H9 (cell line): ENCODE measurements at places on chromosomes 16 and 17. TPM values are rescaled to one million over a fixed set of nuclear protein-coding genes. Genes with fewer than 3 reads are reported as not detected.

- no peak for DNase-seq
- no peak overlapping the region for H3K4me3 ChIP-seq
- H3K27ac ChIP-seq, result no peak overlapping the region
- H3K4me1 ChIP-seq, result peaks cover 16% of the 10 kb centered on the region
Observed at GRCh38 chr17:27471321-27472269, 15.3 kb downstream of the KSR1 start.

The GPS2 gene
- total RNA-seq, result 62.6 and 62.7 TPM in 2 replicates

DNA sequence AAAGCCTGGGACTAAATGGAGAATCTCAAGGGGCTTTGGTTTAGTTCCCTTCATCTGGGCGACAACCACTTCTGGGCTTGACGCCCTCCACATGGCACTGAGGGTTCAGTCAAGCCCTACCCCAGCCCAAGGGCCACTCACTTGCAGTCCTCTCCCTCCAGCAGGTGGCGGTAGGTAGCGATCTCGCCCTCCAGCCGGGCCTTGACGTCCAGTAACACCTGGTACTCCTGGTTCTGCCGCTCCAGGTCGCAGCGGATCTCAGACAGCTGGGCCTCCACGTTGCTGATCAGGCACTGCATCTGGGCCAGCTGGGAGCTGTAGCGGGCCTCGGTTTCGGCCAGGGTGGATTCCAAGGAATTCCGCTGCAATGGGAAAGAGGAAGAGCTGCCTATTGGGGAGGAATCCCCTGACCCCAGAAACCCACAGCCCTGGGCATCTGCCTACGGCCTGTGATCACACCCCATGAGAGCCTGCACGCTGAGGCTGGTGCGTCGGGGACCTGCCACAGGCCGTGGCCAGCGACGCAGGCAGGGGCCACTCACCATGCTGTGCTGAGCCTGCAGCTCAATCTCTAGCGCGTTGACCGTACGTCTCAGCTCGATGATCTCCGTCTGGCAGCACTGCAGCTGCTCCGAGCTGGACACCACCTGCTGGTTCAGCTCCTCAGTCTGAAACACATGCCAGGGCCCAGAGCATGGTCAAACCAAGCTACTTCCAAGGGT is 2.7 kb downstream of the KRT36 start:
- DNase-seq, result peak; percentile 93
- H3K36me3 ChIP-seq, result no peaks in the 10 kb centered on the region
- H3K27ac ChIP-seq, result no peak overlapping the region

- H3K36me3 ChIP-seq, result no peaks in the 10 kb centered on the region
- no peaks in the 10 kb centered on the region for H3K4me1 ChIP-seq
- no peak overlapping the region for H3K27ac ChIP-seq
- peaks cover 4% of the 10 kb centered on the region for H3K27me3 ChIP-seq
Observed at GRCh38 chr17:6666077-6666521, 14.5 kb downstream of the C17orf100 start.

The FTO gene
- 67.9 and 69.0 TPM in 2 replicates for total RNA-seq

The KRT32 gene
- not detected in 2 replicates for total RNA-seq

- DNase-seq, result peak; percentile 87
- peaks cover 11% of the 10 kb centered on the region for H3K36me3 ChIP-seq
- H3K4me1 ChIP-seq, result no peaks in the 10 kb centered on the region
- no peaks in the 10 kb centered on the region for H3K27me3 ChIP-seq
Observed at GRCh38 chr16:361872-362701, 8.3 kb downstream of the MRPL28 start.

The USP43 gene
- total RNA-seq, result 5.2 and 5.5 TPM in 2 replicates

The ARL6IP1 gene
- 197 and 205 TPM in 2 replicates for total RNA-seq

DNA sequence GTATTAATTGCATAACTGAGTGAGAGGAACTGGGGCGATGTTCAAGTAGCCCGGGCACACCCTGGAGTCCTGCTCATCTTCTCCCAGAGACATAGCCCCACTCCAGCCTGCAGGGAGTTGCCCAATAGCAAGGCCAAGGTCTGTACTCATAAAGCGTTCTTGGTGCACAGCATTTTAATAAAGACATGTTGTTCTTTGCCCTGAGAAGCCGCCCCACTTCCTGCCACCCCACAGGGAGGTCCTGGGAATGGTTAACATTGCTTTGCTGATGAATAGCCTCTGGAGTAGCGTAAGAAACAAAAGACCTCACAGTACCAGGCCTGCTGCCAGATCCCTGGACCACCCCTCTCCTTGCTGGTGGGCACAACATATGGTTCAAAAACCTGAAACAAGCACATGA is 21.6 kb upstream of the CDH1 start:
- no peak overlapping the region for H3K4me3 ChIP-seq

- H3K27me3 ChIP-seq, result no peaks in the 10 kb centered on the region; the same call in 1 of the 2 replicates
- H3K4me1 ChIP-seq, result 0 out of 2 replicates have a peak, but pooled peaks cover 3% of the 10 kb centered on the region
- no peak overlapping the region for H3K4me3 ChIP-seq
- no peak overlapping the region for H3K27ac ChIP-seq
Observed at GRCh38 chr17:64125937-64126336, 4.0 kb downstream of the ERN1 start.

DNA sequence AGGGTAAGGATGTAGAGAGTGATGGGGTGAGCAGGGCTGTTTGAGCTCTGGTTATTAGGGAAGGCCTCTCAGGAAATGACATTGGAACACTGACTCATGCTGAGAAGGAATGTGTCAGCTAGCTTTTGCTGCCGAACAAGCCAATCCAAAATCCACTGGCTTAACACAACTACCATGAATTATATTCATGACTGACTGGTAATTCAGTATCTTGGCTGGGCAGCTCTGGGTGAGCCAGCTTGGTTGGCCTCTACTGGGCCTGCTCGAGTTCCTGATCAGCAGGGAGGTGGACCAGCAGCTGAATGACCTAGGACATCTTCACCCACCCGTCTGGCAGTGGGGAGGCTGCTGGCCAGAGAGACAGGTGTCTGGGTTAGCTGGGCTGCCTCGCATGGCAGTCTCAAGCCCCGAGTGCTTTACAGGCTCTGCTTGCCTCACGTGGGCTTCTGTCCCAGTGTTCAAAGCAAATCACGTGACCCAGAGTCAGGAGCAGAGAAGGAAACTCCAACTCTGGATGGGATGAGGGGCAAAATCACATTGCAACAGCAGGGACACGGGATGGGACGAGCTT is 209.4 kb downstream of the KATNIP start:
- H3K4me1 ChIP-seq, result no peaks in the 10 kb centered on the region
- H3K27ac ChIP-seq, result no peak overlapping the region
- H3K27me3 ChIP-seq, result no peaks in the 10 kb centered on the region
- H3K36me3 ChIP-seq, result peaks cover 9% of the 10 kb centered on the region
- no peak overlapping the region for H3K4me3 ChIP-seq

DNA sequence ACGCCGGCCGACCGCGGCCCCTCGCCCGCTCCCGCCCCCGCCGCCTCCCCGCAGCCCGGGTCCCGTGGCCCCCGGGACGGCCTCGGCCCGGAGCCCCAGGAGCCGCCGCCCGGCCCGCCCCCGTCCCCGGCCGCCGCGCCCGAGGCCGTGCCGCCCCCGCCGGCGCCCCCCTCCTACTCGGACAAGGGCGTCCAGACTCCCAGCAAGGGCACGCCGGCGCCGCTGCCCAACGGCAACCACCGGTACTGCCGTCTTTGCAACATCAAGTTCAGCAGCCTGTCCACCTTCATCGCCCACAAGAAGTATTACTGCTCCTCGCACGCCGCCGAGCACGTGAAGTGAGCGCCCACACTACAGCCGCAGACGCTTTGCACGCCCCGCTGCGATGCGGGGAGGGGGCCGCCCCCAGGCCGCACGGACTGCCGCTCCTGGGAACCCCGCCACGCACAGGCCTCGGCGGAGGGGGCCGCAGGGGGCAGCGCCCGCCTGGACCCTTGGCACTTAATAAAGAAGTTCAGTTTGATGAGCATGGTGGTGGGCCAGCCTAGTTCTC is 35.5 kb upstream of the ZC3H18 start:
- H3K36me3 ChIP-seq, result peaks cover 5% of the 10 kb centered on the region
- no peak overlapping the region for H3K27ac ChIP-seq
- H3K27me3 ChIP-seq, result no peaks in the 10 kb centered on the region

- no peak for DNase-seq
- H3K4me3 ChIP-seq, result no peak overlapping the region
- H3K27ac ChIP-seq, result no peak overlapping the region
- H3K4me1 ChIP-seq, result no peaks in the 10 kb centered on the region
Observed at GRCh38 chr17:7184091-7184488, 4.9 kb upstream of the ASGR1 start.

GRCh38 chr16:89257757-89258465 is 40.4 kb downstream of the ZNF778 start:
- no peak overlapping the region for H3K27ac ChIP-seq
- no peaks in the 10 kb centered on the region for H3K27me3 ChIP-seq
- DNase-seq, result no peak

The TP53TG3B gene
- not detected in 2 replicates for total RNA-seq

- no peak overlapping the region for H3K4me3 ChIP-seq
- DNase-seq, result no peak
- no peak overlapping the region for H3K27ac ChIP-seq
- no peaks in the 10 kb centered on the region for H3K27me3 ChIP-seq
- H3K36me3 ChIP-seq, result no peaks in the 10 kb centered on the region
Observed at GRCh38 chr16:81804134-81804610, 25.1 kb downstream of the PLCG2 start.

GRCh38 chr16:55991843-55992242 is 116.7 kb upstream of the CES5A start:
- no peaks in the 10 kb centered on the region for H3K27me3 ChIP-seq
- no peak overlapping the region for H3K4me3 ChIP-seq
- no peak for DNase-seq
- H3K4me1 ChIP-seq, result no peaks in the 10 kb centered on the region

GRCh38 chr16:85865-86264 is 7.8 kb downstream of the MPG start:
- H3K36me3 ChIP-seq, result peaks cover 8% of the 10 kb centered on the region
- no peak overlapping the region; the same call in 2 of the 3 replicates for H3K4me3 ChIP-seq
- H3K27ac ChIP-seq, result no peak overlapping the region

GRCh38 chr17:53032861-53033271 is 789.9 kb upstream of the KIF2B start:
- peak; percentile 89 for DNase-seq
- H3K4me3 ChIP-seq, result no peak overlapping the region

DNA sequence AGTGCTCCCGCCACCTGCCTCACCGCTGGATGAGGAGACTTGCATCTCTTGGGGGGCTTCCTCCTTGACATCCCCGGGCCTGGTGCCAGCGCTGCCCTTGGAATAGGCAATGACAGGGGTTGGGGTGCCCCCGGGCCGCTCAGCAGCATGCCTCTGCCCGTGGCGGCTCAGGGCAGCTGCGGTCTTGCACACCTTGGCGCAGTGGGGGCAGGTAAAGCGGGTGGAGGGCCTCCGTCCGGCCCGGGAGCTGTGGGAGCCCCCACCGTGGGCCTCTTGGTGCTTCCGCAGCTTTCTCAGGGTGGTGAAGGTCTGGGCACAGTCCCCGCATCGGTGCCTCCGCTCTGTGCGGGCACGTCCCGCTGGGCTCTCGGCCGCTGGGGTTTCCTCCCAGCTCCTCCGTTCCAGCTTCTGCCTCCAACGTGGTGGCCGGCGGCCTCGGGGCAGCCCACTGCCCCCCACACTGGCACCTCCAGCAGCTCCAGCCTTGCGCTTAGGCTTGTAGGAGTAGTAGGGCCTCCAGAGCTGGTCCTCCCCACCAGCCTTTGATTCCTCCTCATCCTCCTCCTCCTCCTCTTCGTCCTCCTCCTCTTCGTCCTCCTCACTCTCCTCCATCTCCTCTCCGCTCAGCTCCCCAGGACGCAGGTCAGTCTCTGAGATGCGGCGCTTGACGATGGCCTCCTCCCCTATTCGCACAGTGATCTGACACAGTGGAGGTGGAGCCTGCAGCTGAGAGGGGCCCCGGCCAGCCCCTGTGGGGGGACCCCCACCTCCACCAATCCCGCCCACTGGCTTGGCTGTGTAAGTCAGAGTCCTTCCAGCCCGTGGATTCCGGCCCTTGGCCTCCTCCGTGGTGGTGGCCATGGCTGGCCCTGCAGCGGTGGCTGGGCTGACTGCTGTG is 16.7 kb downstream of the ZBTB4 start:
- DNase-seq, result no peak
- H3K27me3 ChIP-seq, result no peaks in the 10 kb centered on the region
- no peak overlapping the region for H3K27ac ChIP-seq
- peaks cover 8% of the 10 kb centered on the region; the same call in 1 of the 2 replicates for H3K4me1 ChIP-seq

GRCh38 chr17:230395-230770 is 48.9 kb upstream of the DOC2B start:
- H3K4me3 ChIP-seq, result no peak overlapping the region
- no peak overlapping the region for H3K27ac ChIP-seq
- no peaks in the 10 kb centered on the region for H3K27me3 ChIP-seq
- no peaks in the 10 kb centered on the region for H3K36me3 ChIP-seq

- no peak overlapping the region for H3K27ac ChIP-seq
- no peaks in the 10 kb centered on the region for H3K27me3 ChIP-seq
- H3K36me3 ChIP-seq, result no peaks in the 10 kb centered on the region; the same call in 2 of the 3 replicates
- H3K4me3 ChIP-seq, result no peak overlapping the region
- no peak for DNase-seq
- peaks cover 2% of the 10 kb centered on the region; the same call in 1 of the 2 replicates for H3K4me1 ChIP-seq
Observed at GRCh38 chr17:77830816-77831473, 127.6 kb upstream of the TNRC6C start.

The KRTAP9-4 gene
- not detected in 2 replicates for total RNA-seq

- H3K36me3 ChIP-seq, result peaks cover 4% of the 10 kb centered on the region; the same call in 2 of the 3 replicates
- DNase-seq, result peak; percentile 58
- H3K27me3 ChIP-seq, result no peaks in the 10 kb centered on the region
- H3K4me1 ChIP-seq, result no peaks in the 10 kb centered on the region; the same call in none of the 2 replicates
- peak overlapping the region; percentile 94 for H3K4me3 ChIP-seq
Observed at GRCh38 chr17:19238167-19238505, 970 bp downstream of the EPN2 start.

The UMOD gene
- total RNA-seq, result not detected in 2 replicates

The MYO18A gene
- 20.8 and 21.6 TPM in 2 replicates for total RNA-seq

- no peak for DNase-seq
- H3K36me3 ChIP-seq, result peaks cover 8% of the 10 kb centered on the region; the same call in 1 of the 2 replicates
- H3K4me1 ChIP-seq, result no peaks in the 10 kb centered on the region
- no peaks in the 10 kb centered on the region for H3K27me3 ChIP-seq
Observed at GRCh38 chr16:86375364-86375763, 135.0 kb upstream of the FOXF1 start.

- no peak overlapping the region for H3K27ac ChIP-seq
- H3K36me3 ChIP-seq, result no peaks in the 10 kb centered on the region
- H3K27me3 ChIP-seq, result no peaks in the 10 kb centered on the region
Observed at GRCh38 chr16:87794485-87795078, 28.8 kb upstream of the KLHDC4 start.

The WNT9B gene
- 0.70 and 0.77 TPM in 2 replicates for total RNA-seq

- peak overlapping the region; percentile 34 for H3K27ac ChIP-seq
- no peaks in the 10 kb centered on the region for H3K27me3 ChIP-seq
- DNase-seq, result peak; percentile 95
Observed at GRCh38 chr17:58338841-58339754, 10.5 kb upstream of the TSPOAP1 start.

- H3K27ac ChIP-seq, result no peak overlapping the region
- peaks cover 6% of the 10 kb centered on the region; the same call in 1 of the 2 replicates for H3K36me3 ChIP-seq
- H3K4me1 ChIP-seq, result no peaks in the 10 kb centered on the region
- no peaks in the 10 kb centered on the region for H3K27me3 ChIP-seq
Observed at GRCh38 chr16:15650698-15651171, 690 bp downstream of the NDE1 start.

The FAHD1 gene
- total RNA-seq, result 13.2 and 16.2 TPM in 2 replicates

The AOC3 gene
- 2.6 and 2.8 TPM in 2 replicates for total RNA-seq

The QRICH2 gene
- total RNA-seq, result 2.2 and 3.2 TPM in 2 replicates

The KCNH4 gene
- 0.13 TPM in 1 of 2 replicates, not detected in the other for total RNA-seq

- no peak overlapping the region for H3K4me3 ChIP-seq
- H3K4me1 ChIP-seq, result peaks cover 5% of the 10 kb centered on the region; the same call in 1 of the 2 replicates
- DNase-seq, result no peak
- H3K27me3 ChIP-seq, result no peaks in the 10 kb centered on the region
- H3K27ac ChIP-seq, result no peak overlapping the region
- H3K36me3 ChIP-seq, result peaks cover 17% of the 10 kb centered on the region
Observed at GRCh38 chr17:45575126-45575885, 84.8 kb upstream of the PLEKHM1 start.

GRCh38 chr16:28309811-28310311 is 17.5 kb downstream of the SBK1 start:
- no peak for DNase-seq
- no peak overlapping the region for H3K27ac ChIP-seq
- H3K4me1 ChIP-seq, result no peaks in the 10 kb centered on the region; the same call in 1 of the 2 replicates
- H3K4me3 ChIP-seq, result no peak overlapping the region
- H3K36me3 ChIP-seq, result peaks cover 30% of the 10 kb centered on the region

The TRPV3 gene
- 0.63 and 1.2 TPM in 2 replicates for total RNA-seq
